Activated naive CD4-positive, alpha-beta T cell treated with anti-CD3 and anti-CD28 coated beads for 36 hours (primary cell): ENCODE measurements at places on chromosomes 5 and 9. TPM values are rescaled to one million over a fixed set of nuclear protein-coding genes. Genes with fewer than 3 reads are reported as not detected.

GRCh38 chr5:134453016-134453415 lies 41.3 kb upstream of the CDKN2AIPNL start:
- H3K27me3 ChIP-seq: no peaks in the 10 kb centered on the region
- no peak overlapping the region for H3K27ac ChIP-seq
- no peak overlapping the region for H3K4me3 ChIP-seq
- no peaks in the 10 kb centered on the region for H3K4me1 ChIP-seq
- no peak for DNase-seq
- H3K36me3 ChIP-seq: no peaks in the 10 kb centered on the region

GRCh38 chr5:31347552-31347905 lies 154.0 kb downstream of the CDH6 start:
- DNase-seq: no peak
- no peaks in the 10 kb centered on the region for H3K36me3 ChIP-seq
- no peak overlapping the region for H3K27ac ChIP-seq
- H3K4me1 ChIP-seq: no peaks in the 10 kb centered on the region
- peaks cover 7% of the 10 kb centered on the region for H3K27me3 ChIP-seq
- H3K4me3 ChIP-seq: no peak overlapping the region

- no peaks in the 10 kb centered on the region for H3K27me3 ChIP-seq
- DNase-seq: no peak
- H3K27ac ChIP-seq: no peak overlapping the region
- no peaks in the 10 kb centered on the region for H3K36me3 ChIP-seq
- no peak overlapping the region for H3K4me3 ChIP-seq
Observed at GRCh38 chr5:105033637-105034400, 1471.2 kb upstream of the NUDT12 start.

DNA sequence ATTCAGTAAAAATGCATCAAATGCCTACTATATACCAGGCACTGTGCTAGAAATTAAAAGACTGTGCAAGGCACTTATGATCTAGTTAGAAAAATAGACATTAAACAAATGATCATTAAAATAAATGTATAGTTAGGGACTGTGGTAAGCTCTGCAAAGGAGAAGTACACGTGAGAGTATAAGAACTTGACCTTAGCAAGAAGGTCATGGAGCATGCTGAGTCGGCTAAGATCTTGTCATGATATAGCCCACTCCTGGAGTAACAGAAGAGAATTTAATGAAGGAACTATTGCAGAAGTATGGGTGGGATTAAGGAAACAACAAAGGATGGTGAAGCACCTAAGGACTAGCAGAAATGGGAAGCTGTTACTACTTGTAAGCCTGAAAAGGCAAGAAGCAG lies 23.5 kb upstream of the SAP30L start:
- no peaks in the 10 kb centered on the region for H3K27me3 ChIP-seq
- H3K4me3 ChIP-seq: no peak overlapping the region
- peaks cover 27% of the 10 kb centered on the region for H3K36me3 ChIP-seq
- no peak for DNase-seq
- peaks cover 2% of the 10 kb centered on the region for H3K4me1 ChIP-seq
- H3K27ac ChIP-seq: no peak overlapping the region

Gene NPR3
- total RNA-seq: 0.10 TPM

Gene PIP5KL1
- 1.1 TPM for total RNA-seq

Gene PLAC8L1
- total RNA-seq: 0.40 TPM

Gene NME5
- total RNA-seq: not detected

Gene RGS7BP
- total RNA-seq: not detected
